ENCODE measurements at places on chromosomes 3 and 15. TPM values are rescaled to one million over a fixed set of nuclear protein-coding genes. Genes with fewer than 3 reads are reported as not detected.
A peak's percentile ranks its signal among the peaks of the same experiment; 100 is the strongest.

DNA sequence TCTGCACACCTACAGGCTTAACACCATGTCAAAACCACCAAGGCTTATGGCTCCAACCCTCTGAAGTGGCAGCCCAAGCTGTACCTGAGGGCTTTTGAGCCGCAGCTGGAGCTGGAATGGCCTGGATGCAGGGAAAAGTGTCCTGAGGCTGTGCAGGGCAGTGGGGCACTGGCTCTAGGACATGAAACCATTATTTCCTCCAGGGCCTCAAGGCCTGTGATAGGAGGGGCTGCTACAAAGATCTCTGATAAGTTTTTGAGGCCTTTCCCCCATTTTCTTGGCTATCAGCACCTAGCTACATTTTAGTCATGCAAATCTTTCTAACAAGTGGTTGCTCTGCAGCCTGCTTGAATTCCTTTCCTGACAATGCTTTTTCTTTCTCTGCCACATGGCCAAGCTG, 37.6 kb downstream of the SPATA16 start:
- H3K27me3 ChIP-seq = no peaks in the 10 kb centered on the region
- H3K4me1 ChIP-seq = no peaks in the 10 kb centered on the region
- no peak overlapping the region for H3K4me3 ChIP-seq
- no peak for DNase-seq
- H3K27ac ChIP-seq = no peak overlapping the region

GOLGA8H gene
- total RNA-seq = 2.1 TPM

GRCh38 chr3:79767905-79768267, at the start of gene ROBO1:
Gene ROBO1, minus strand, starts transcription at chr3:79767998.
- DNase-seq = peak; percentile 17
- peaks cover 13% of the 10 kb centered on the region for H3K4me1 ChIP-seq
- no peaks in the 10 kb centered on the region for H3K36me3 ChIP-seq

RTP1 gene
- not detected for total RNA-seq

GRCh38 chr15:64698823-64699222, 76.6 kb downstream of the RBPMS2 start:
- H3K4me1 ChIP-seq = peaks cover 75% of the 10 kb centered on the region
- H3K27me3 ChIP-seq = no peaks in the 10 kb centered on the region
- DNase-seq = no peak

GRM2 gene
- total RNA-seq = 6.6 TPM

CCRL2 gene
- not detected for total RNA-seq

EFCC1 gene
- 10.7 TPM for total RNA-seq

MKRN3 gene
- 3.8 TPM for total RNA-seq

DNA sequence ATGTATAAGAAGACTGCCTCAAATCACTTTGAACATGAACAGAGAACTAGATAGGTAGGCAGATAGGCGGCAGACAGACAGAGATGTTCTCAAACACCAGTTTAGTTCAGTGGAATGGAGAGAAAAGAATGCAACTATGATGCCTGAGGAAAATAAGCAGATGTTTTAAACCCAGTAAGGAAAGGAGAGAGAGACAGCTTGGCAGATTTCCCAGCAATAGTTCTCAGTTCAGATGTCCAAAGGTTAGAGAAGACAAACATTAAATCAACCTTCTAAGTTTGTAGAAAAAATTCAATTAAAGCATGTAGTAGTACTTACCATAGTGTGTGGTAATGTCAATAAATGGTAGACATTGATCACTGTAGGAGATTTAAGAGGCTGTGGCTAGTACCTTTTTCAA, 209.6 kb upstream of the PFN2 start:
- no peak for DNase-seq
- no peak overlapping the region for H3K27ac ChIP-seq
- H3K4me3 ChIP-seq = no peak overlapping the region
- no peaks in the 10 kb centered on the region for H3K36me3 ChIP-seq
- no peaks in the 10 kb centered on the region for H3K27me3 ChIP-seq

DNA sequence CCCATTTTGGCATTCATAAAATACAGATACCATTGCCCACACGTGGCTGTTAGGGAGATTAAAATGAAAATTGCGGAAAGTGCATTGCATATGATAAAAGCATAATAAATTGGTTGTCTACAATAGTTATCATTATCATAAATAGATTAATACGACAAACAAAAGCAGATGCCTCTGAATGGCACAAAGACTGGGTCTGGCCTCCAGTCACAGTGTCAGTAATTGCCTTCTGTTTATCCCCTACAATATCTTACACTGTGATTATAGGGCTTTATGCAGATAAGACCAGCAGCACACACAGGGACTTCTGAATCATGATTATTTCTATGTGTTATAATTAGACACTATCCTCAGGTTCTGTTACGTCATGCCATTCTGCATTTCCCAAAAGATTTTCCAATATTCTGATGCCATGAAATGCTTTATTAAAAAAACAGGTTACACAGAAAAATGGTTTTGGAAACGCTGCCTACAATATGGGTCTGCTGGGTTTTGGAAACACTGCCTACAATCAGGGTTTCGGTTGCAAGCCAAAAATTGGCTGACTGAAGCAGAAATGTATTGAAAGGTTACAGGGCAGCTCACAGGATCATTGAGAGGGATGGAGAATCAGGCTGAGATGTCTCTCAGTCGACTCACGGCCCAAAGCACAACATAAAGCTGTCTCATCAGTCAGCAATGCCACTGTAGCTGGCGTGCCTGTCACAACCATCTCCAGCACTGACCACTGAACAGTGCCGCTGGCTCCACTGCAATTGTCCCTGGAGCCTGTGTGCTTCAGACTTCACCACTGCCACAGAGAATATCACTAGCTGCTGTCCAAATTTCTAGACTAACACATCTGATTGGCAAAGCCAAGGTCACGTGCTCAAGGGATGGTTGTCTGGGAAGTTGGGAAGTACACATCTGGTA, 248.1 kb downstream of the ERC2 start:
- H3K27ac ChIP-seq = no peak overlapping the region
- H3K27me3 ChIP-seq = no peaks in the 10 kb centered on the region
- no peak overlapping the region for H3K4me3 ChIP-seq
- DNase-seq = no peak
- peaks cover 4% of the 10 kb centered on the region for H3K36me3 ChIP-seq

DNA sequence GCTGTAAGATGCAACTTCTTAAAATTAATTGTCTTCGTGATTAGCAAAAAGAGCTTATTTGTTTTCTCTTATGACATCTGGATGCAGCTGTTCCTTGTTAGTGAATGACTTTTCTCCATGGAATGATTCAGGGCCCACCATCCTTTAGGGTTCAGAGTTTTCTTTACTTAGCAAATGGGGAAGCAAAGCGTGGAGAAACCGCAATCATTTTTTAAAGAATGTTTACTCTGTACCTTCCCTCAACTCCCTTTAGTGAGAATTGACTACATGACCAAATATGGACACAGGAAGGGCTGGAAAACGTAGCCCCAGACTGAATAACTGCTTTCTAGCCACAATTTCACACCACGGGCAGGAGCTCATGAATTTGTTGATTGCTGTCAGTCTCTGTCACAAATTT, 130.1 kb downstream of the EDEM1 start:
- DNase-seq = no peak
- no peak overlapping the region for H3K27ac ChIP-seq
- no peak overlapping the region for H3K4me3 ChIP-seq
- no peaks in the 10 kb centered on the region for H3K27me3 ChIP-seq
- no peaks in the 10 kb centered on the region for H3K4me1 ChIP-seq

GRCh38 chr3:107309312-107309711, 67.9 kb upstream of the CCDC54 start:
- H3K36me3 ChIP-seq = no peaks in the 10 kb centered on the region
- no peaks in the 10 kb centered on the region for H3K4me1 ChIP-seq
- DNase-seq = no peak
- no peak overlapping the region for H3K4me3 ChIP-seq
- H3K27ac ChIP-seq = no peak overlapping the region

VGLL3 gene
- 6.1 TPM for total RNA-seq

SCAANT1 gene
- total RNA-seq = not detected

- no peak for DNase-seq
- H3K4me3 ChIP-seq = no peak overlapping the region
- peaks cover 24% of the 10 kb centered on the region for H3K4me1 ChIP-seq
- no peak overlapping the region for H3K27ac ChIP-seq
- no peaks in the 10 kb centered on the region for H3K36me3 ChIP-seq
Observed at GRCh38 chr3:78757731-78758130, 1010.1 kb downstream of the ROBO1 start.

DNA sequence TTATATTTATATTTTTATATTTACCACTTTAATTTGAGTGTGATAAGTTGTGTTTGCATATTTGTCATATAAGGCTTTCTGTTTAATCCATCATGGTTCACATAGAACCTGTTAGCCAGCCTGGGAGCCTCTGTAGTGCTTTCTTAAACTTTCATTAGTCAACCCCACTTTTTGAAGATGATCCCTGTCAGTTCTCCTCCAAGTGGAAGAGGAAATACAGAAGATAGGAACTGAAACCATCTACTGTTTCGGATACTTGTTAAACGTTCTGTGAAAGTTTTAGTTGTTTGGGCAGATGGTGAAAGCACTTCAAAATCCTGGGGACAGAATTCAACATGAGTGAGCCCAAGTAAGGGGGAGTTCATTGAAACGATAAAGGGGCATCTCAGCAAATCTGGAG, 4.6 kb upstream of the SAMMSON start:
- peaks cover 29% of the 10 kb centered on the region for H3K4me1 ChIP-seq
- DNase-seq = no peak
- H3K4me3 ChIP-seq = no peak overlapping the region
- no peak overlapping the region for H3K27ac ChIP-seq
- H3K27me3 ChIP-seq = no peaks in the 10 kb centered on the region

TMEM266 gene
- total RNA-seq = 0.34 TPM

DNA sequence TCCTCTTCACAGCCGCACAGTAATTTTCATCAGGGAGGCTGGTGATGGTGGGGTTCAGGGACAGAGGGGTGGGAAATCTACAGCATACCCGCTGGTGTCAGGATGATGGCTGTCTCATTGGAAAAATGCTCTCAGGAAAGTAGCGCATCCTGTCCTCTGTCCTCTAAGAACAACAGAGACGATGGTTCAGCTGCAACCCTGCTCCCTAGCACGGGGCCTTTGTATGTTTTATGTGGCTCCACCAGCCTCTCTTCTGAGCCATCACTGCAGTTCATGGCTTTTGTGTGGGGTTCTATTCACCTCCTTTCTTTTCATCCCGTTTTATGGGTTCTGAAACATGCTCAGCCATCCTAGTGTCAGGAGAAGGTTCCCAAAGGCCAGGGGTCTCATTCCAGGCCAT, 68.9 kb downstream of the EPHB1 start:
- DNase-seq = no peak
- no peak overlapping the region for H3K27ac ChIP-seq
- H3K4me1 ChIP-seq = peaks cover 19% of the 10 kb centered on the region
- no peaks in the 10 kb centered on the region for H3K36me3 ChIP-seq

- no peaks in the 10 kb centered on the region for H3K36me3 ChIP-seq
- no peak overlapping the region for H3K4me3 ChIP-seq
- H3K27me3 ChIP-seq = peaks cover 10% of the 10 kb centered on the region
- H3K27ac ChIP-seq = no peak overlapping the region
- no peaks in the 10 kb centered on the region for H3K4me1 ChIP-seq
Observed at GRCh38 chr3:158935846-158936245, 134.0 kb downstream of the MFSD1 start.

MKRN2OS gene
- total RNA-seq = not detected
